T-helper 2 cell treated with Interferon-gamma antibody and Interleukin-4, amounts not matched to agents 5 μg/mL and 100 μg/mL, for 36 hours (primary cell): ENCODE measurements at places on chromosomes 1 and 21.

DNA sequence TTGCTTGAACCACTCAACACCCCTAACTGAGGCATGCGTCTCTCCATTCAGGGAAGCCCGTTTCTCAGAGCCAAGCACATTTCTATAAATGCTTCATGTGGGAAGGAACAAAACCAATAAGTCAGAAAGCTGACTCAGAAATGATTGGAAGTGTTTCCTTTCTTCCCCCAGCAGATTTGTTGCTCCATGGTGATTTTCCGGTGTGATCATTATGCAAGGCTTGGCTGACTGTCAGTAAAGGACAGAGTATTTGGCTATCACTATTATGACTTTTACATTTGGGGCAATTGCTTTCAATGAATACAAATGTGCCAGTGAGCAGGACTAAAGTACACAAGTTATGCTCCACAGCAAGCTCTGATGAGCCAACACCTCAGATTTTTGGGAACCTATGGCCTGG lies 53.3 kb upstream of the ZC3H11B start:
- DNase-seq, result no peak

- DNase-seq, result no peak
Observed at GRCh38 chr1:67060811-67061218, 6.9 kb upstream of the SLC35D1 start.

DNA sequence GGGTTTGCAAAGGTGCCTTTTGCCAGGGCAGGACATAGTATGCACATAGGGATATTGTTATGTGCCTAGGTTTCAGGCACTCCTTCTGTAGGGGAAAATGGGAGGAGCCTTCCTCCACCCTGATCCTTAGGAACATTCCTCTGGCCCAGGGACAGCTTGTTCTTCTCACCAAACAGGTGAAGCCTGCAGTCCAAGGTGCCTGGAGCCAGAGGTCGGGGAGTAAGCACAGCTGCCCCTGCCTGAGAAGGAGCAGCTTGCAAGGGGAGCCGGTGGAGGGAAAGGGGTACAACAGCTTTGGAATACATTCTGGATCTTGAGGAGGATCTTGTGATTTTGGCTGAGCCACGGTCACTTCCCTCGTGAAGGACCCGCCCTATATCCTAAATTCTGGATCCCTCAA lies 82.4 kb upstream of the CD1D start:
- no peak for DNase-seq

GRCh38 chr1:107726860-107727259 lies 238.1 kb downstream of the VAV3 start:
- no peak for DNase-seq

- DNase-seq, result no peak
Observed at GRCh38 chr1:22281521-22282363, 138.8 kb upstream of the WNT4 start.

- DNase-seq, result no peak
Observed at GRCh38 chr1:65002156-65002507, 35.8 kb upstream of the JAK1 start.

DNA sequence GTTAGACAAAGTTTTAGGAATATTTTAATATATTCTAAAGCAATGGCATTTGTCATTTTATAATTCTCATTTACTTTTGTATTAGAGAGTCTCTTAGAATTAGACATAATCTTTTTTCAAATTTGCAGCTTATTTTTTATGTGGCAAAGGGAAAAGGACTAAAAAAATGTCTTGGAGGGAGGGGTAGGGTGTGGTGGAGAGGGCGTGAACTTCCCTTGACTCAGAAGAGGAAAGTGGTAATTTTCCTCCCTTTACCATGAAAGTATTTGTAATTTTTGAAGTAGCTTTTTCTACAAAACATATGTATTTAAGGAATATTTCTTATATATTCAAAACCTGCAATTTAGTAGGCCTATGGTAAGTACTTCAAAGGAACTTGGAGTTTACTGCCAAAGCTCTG lies 6.9 kb upstream of the RABGAP1L start:
- no peak for DNase-seq
